ENCODE measurements at places on chromosomes 11 and 22. TPM values are rescaled to one million over a fixed set of nuclear protein-coding genes. Genes with fewer than 3 reads are reported as not detected.

Gene CCDC15
- 2.5 TPM for polyA plus RNA-seq

Gene GLB1L3
- not detected for polyA plus RNA-seq

DNA sequence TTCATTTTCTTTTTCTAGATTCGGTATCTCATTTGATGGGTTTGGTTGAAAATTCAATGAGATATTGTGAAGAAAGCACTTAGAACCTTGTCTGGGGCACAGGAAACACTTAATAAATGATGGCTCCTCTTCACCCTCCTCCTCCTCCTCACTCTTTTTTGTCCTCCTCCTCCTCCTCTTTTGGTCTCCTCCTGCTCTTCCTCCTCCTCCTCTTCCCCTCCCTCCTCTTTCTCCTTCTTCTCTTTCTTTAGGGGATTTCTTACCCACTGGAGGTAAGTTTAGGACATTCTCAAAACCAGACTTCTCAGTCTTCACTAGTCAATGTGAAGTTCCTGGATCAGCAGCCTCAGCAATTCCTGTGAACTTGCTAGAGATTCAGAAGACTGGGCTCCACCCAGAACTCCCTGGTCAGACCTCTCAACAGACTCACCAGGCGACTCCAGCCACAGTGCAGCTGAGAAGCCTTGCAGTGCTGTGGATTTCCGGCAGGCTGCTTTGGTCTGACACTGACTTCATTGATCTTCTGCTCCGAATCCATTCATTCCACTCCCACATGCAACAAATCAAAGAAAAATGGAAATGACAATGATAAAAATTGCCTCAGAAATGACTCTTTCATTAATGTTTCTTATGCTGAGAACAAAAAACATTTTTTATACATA, 368.6 kb upstream of the B3GAT1 start:
- DNase-seq = no peak

GRCh38 chr11:123472236-123472935, 42.3 kb downstream of the GRAMD1B start:
- DNase-seq = no peak

GRCh38 chr11:113332023-113332422, 17.6 kb downstream of the TTC12 start:
- DNase-seq = peak; percentile 50

GRCh38 chr22:22009661-22010060, 27.1 kb upstream of the TOP3B start:
- no peak for DNase-seq

GRCh38 chr11:78180751-78181150, 7.7 kb downstream of the KCTD21 start:
- no peak for DNase-seq

- no peak for DNase-seq
Observed at GRCh38 chr11:79942090-79942489, 501.3 kb upstream of the TENM4 start.

Gene HEPN1
- polyA plus RNA-seq = not detected

Gene NLRP6
- not detected for polyA plus RNA-seq

All from muscle of back (tissue), 13 donors.